RCC 7860 (cell line): ENCODE measurements at places on chromosomes 3 and 15.

DNA sequence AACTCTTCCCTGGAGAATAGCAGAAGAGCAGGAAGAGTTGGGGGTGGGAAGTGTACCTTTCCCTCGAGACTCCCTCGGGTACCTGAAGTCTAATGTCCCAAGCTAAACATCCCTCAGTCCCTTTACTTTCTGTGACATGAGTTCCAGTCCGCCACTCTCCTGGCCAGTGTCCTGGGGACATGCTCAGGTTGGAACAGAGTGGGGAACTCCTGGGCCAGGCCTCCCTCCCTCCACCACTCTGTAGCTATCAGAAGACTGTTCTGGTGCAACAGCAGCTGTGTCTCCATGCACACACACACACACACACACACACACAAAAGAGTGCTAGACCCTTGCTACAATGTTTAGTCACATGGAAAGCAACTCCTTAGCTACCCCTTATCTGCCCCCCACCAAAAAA, 155.0 kb upstream of the HES1 start:
- no peak for DNase-seq

DNA sequence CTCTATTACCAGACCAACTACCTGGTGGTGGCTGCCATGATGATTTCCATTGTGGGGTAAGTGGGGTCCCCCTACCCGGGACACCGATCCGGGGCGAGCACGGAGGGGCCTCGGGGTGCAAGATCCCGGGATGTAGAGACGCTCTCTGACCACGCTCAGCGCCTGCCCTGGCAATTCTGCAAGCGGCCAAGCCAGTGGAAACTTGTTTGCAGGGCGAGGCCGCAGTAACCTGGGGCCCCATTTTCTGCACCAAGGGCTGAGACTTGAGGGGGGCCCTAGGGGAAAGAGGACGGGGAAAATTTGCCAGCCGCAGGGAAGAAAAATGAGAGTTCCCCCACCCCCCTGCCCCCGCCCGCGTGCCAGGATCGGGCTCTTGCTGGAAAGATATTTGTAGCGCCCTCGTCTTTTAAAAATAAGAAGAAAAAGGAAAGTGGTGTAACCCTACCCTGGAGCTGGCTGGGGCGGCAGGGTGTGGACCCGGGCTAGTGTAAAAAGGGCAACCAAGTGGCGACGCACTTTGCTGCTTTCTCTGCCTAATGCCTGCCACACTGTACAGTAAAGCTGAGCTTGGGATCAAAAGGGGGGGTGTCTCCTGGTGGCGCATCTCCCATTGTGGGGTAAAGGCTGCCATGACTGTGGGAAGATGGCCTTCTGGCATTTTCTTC, 563 bp downstream of the ARL6IP5 start:
- DNase-seq, result no peak

DNA sequence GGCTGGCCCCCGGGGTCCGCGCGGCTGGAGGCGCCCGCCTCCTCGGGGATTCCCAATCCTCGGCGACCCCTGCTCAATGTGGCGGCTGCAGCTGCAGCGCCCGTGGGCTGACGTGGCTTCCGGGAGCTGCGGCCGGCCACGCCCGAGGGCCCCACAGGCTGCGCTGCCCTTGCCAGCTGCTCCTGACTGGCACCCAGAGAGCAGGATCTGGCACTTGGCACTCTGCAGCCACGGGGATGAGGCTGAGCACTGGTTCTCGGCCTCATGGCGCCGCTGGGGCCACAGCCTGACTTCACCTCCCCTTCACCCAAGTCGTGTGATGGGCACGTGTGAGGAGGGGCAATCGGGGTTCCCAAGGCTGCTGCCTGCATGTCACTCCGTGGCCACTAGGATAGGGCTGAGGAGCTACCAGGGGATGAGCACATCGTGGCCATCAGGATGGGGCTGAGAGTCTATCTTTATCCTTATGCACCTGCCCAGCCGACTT, 267.8 kb upstream of the FRG2C start:
- DNase-seq, result no peak

GRCh38 chr3:10609134-10609533, 103.7 kb upstream of the ATP2B2 start:
- DNase-seq, result no peak

DNA sequence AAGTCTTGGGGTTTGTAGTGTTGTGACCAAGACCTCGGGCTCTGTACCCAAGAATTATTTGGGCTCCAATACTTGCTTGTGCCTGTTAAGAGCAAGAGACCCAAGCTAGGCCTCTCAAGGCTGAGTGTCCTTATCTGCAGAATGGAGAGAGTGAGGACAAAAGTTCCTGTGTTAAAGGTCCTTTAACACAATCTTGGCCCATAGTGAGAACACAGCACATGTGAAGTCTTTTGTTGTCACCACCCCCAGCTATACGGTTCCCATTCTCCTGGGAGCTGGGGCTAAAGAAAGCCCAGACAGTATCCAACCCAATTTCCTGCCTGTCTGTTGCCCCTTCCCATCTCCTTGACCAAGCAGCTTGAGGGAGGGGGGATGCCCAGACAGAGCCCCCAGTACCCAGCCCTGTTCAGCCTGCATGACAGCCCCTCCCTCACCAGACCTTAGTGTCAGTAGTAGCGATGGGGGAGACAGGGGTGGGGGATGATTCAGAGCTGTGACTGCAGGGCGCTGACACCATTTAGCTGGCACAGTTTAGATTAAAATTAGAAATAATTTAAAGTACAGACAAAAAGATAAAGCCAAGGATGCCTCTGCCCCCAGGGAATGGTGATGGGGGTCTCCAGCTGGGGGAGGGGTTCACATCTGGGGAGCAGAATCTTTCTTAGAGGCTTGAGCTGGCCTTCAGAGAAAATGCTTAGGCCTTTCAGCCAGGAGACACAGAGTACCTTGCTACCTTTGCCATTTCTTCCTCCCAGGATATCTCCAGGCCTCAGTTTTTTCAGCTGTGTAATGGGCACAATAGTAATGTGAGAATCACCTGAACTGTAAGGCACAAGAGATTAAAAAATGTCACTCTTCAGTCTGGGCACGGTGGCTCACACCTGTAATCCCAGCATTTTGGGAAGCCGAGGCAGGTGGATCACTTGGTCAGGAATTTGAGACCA, 2.7 kb downstream of the PRKCD start:
- no peak for DNase-seq
